ENCODE measurements at places on chromosomes 5 and 9.

- DNase-seq = no peak
These were observed 139.9 kb upstream of the ACOT12 start for GRCh38 chr5:81533629-81534405.

- no peak for DNase-seq
These were observed 44.9 kb downstream of the LHFPL2 start for GRCh38 chr5:78603636-78604175.

- no peak for DNase-seq
These were observed 60.8 kb downstream of the SH3TC2 start for GRCh38 chr5:149002053-149002452.

GRCh38 chr9:36864491-36865410, 169.3 kb downstream of the PAX5 start:
- no peak for DNase-seq

GRCh38 chr5:53671447-53671846, 111.0 kb downstream of the NDUFS4 start:
- no peak for DNase-seq

GRCh38 chr5:149924486-149924885, 20.1 kb downstream of the PDE6A start:
- DNase-seq = no peak

DNA sequence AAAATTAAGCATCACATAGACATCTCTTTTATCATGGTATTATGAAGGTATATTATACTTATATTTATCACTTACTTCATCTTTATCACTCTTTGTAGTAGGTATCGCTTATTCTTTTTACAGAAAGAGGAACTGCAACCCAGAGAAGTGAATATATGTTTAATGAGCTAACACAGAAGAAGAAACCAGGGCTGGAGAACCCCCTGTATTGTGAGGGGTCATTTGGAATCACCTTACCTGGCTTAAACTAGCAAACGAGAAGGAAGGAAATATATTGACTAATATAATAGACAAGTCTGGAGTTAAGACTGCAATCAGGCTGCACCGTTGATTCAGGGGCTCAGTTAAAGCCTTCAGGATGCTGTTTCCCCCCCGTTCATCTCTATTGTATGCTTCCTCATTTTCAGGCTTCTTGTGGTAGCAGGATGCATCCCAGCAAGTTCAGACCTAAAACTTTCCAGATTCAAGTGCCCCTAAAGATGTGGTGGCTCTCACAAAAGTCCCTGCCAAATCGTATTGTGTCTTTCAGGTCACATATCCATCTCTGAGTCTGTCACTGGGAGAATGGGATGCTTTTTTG, 146.4 kb downstream of the GCNT1 start:
- DNase-seq = no peak

GRCh38 chr9:132443951-132444607, 34.1 kb downstream of the CFAP77 start:
- DNase-seq = no peak

- DNase-seq = no peak
These were observed 15.5 kb downstream of the ATOX1 start for GRCh38 chr5:151742870-151743294.
